Stomach (tissue), 19 donors: ENCODE measurements at places on chromosomes 6 and 20. TPM values are rescaled to one million over a fixed set of nuclear protein-coding genes. Genes with fewer than 3 reads are reported as not detected.

SLC35A1 gene
- 17.5 TPM for polyA plus RNA-seq

DNA sequence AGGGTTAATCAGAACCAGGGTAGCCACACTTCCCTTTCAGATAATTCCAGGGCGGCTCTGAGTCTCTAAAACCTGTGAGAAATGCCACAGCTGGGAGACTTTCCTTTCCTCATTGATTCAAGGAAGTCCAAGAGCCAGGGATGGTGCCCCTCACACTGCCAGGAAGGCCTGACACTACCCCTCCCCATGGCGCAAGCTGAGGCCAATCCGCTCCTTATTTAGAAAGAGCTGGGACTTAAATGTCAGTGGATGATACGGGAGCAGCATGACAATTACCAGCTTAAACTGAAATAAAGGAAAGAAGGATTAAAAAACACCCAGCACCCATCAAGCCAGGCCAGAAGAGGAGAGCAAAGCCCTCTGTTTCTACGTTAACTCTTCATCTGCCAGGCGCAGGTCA, 244.4 kb downstream of the LRFN2 start:
- no peak overlapping the region for H3K27ac ChIP-seq
- no peaks in the 10 kb centered on the region for H3K27me3 ChIP-seq
- no peak overlapping the region for H3K4me3 ChIP-seq
- no peaks in the 10 kb centered on the region for H3K4me1 ChIP-seq

DNA sequence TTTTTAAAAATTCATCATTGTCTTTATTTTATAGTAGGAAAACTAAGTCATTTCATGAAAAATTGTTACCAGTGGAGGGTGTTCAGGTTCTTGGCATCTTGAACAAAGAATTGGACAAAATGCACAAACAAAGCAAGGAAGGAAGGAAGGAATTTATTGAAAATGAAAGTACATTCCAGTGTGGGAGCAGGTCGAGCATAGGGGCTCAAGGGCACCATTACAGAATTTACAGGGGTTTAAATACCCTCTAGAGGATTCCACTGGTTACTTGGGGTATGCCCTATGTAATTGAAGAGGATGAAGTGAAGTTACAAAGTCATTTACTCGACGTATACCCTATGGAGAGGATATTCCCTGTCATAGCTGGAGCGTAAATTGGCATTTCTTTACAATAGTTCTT, 37.4 kb upstream of the HDAC2 start:
- no peaks in the 10 kb centered on the region for H3K36me3 ChIP-seq
- H3K27me3 ChIP-seq = no peaks in the 10 kb centered on the region
- no peak overlapping the region for H3K27ac ChIP-seq

DNA sequence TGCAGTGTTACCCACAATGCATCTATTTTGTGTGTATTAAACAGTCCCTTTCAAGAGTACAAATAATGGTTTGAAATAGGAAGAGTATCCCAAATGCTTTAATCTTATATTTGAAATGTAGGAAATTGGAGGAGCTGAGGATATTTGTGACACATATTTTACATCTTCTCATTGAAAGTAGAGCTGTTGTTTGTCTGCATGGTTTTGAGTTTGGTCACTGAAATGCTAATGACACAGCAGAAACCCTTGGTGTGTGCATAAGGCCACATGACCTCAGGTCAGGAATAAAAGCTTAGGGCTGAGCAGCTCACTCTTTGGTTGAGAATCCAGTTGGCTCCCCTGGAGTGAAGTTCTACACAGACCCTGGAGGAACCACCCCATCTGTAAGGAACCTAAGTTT, 49.8 kb downstream of the TPD52L1 start:
- H3K27me3 ChIP-seq = no peaks in the 10 kb centered on the region
- no peak overlapping the region for H3K27ac ChIP-seq
- no peak overlapping the region for H3K4me3 ChIP-seq

DNA sequence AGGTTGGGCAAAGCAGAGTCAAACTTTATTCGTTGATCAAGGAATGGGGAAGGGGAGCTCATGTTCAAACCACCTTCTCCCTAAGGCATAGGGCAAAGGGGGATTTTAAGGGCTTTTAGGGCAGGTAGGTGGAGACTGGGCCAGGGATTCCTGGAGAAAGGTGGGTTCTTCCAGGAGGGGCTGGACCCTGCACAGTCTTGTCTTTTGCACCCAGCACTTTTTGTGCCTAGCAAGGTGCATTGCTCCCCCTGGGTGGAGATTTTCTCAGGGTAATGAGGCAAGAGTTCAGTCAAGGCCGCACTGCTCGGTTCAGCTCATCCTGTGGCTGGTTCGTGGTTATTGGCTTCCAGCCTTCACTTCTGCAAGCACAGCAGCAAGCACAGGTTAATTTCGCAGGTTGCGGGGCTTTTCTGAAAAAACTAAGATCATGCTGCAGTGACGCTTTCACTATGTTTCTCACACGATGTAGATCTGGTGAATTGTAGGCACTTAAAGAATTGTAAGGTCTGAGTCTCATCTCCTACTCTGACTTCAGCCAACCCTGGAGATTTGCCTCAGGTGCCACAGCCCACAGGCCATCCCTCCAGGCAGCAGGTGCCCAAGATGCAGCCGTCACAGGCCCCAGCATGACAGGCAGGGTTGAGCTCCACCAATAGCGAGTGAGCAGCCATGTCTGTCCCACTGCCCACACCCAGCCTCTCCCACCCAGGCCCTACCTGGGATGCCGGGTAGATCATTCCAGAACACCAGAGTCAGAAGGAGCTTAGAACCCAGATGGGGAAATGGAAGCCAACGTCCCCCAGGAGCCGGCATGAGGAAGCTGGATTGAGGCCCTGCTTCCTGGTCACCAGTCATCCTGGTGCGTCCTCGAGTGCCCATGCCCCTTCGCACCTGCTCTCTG, 37.1 kb downstream of the SUN5 start:
- H3K4me1 ChIP-seq = peaks cover 18% of the 10 kb centered on the region
- no peak overlapping the region for H3K27ac ChIP-seq
- DNase-seq = peak; percentile 25
- H3K36me3 ChIP-seq = no peaks in the 10 kb centered on the region
- H3K27me3 ChIP-seq = no peaks in the 10 kb centered on the region
